ENCODE measurements at places on chromosomes 2 and 18.

DNA sequence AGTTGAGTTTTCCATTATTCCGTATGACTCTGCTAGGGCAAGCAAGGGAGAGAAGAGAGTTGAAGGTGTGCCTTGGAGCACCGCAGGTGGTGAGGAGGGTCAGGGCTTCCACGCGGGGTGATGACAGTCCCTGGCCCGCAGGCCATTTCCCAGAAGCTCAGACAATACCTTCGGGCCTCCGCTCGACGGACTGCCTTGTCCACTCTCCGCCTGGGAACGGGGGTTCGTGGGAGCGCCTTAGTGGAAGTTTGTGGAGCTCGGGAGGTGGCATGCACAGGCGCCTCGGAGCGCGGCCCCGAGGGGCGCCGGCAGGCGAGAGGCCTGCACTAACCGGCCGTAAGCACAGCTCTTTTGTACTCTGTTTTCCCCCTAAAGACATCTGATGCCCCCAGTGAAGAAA is 69.8 kb downstream of the ARHGEF33 start:
- no peak for DNase-seq

- peak; percentile 44 for DNase-seq
Measured at GRCh38 chr2:18883616-18884456, 294.5 kb upstream of the NT5C1B start.

GRCh38 chr2:174062934-174063333 is 97.8 kb upstream of the SP3 start:
- DNase-seq = no peak

DNA sequence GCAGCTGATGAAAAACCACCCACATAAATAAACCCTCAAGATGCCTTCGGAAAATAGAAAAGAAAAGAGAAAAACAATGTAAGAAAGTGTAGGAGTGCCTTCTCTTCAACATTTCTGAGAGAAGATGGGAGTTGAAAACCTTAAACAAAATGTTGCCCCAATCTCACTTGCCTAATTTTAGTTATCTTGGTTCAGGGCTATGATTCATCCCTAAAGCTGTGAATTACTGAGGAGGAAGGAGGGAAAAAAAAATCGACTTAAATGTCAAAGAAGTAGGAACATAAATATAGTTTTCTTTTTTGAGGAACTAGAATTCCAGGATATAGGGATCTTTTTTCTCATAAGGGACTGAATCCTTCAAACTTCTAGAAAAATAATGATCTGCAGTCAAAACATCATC is 360.3 kb downstream of the TGIF1 start:
- DNase-seq = no peak

DNA sequence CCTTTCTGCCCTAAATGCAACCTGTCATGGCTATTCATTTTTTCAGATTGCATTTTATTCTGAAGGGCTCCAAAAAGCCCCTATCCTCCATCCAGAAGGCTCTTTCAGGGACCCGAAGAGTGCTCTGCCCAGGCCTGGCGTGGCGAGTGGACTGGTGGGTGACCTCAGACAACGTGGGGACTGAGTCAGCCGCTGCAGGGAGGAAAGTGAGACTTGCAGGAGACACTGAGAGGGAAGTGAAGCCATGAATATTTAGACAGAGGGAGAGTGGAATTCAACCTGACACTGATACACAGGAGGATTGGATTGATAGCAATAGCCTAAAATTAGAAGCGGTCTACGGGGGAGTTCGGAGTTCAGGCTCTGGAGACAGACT is 63.6 kb upstream of the SIX2 start:
- DNase-seq = no peak

DNA sequence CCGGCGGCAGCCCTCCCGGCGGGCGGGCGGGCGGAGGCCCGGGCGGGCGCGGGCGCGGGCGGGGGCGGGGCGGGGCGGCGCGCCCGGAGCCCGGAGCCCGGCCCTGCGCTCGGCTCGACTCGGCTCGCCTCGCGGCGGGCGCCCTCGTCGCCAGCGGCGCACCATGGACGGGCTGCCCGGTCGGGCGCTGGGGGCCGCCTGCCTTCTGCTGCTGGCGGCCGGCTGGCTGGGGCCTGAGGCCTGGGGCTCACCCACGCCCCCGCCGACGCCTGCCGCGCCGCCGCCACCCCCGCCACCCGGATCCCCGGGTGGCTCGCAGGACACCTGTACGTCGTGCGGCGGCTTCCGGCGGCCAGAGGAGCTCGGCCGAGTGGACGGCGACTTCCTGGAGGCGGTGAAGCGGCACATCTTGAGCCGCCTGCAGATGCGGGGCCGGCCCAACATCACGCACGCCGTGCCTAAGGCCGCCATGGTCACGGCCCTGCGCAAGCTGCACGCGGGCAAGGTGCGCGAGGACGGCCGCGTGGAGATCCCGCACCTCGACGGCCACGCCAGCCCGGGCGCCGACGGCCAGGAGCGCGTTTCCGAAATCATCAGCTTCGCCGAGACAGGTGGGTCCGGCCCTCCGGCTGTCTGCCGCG is at the start of gene INHBB:
Gene INHBB, plus strand, starts transcription at position 111 of the 641 bp plus-strand sequence. Its CDS starts 53 bp downstream, at position 164.
- no peak for DNase-seq

DNA sequence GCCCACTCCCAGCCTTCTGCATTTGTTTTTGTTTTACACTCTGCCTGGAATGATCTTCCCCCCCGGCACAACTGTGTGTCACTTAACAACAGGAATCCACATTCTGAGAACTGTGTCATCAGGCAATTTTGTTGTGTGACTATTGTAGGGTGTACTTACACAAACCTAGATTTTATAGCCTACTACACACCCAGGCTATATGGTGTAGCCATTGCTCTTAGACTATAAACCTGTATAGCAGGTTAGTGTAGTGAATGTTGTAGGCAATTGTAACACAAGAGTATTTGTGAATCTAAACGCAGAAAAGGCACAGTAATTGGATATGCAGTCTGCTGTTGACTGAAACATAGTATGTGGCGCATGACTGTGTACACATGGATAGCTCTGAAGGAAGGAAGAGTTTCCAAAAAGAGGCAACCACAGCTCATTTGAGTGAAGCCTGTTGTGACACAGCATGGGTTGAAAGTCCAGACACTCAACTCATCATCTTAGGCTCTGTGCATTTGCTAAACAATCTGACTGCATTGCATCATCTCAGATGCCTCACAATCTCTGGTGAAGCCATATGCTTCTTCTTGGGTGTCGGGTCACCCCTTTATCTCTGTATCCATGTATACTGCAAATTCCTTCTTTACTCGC is 506.6 kb upstream of the SPHKAP start:
- no peak for DNase-seq

DNA sequence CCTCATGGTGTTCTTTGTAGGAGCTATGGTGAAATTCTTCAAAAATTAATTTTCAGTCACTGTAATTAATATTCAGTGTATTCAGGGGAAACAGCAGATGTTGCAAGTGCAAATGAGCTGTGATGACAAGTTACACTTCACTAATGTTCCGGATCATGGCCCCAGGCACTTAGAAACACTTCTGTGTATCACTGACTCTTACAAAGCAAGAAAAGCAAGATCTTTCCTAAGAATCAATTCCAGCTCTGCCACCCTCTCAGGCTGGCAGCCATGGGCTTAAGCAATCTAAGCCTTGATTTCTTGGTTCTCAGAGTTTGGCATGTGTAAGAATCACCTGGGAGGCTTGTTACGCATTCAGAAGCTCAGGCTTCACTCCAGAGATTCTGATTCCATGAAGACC is 78.0 kb downstream of the MARCHF4 start:
- no peak for DNase-seq

- DNase-seq = no peak
Measured at GRCh38 chr2:239146741-239147181, 254.1 kb downstream of the HDAC4 start.

- no peak for DNase-seq
Measured at GRCh38 chr2:114128263-114128662, 238.4 kb downstream of the ACTR3 start.

GRCh38 chr2:238898534-238899281 is 50.8 kb downstream of the TWIST2 start:
- no peak for DNase-seq

GRCh38 chr18:13563390-13563805 is 163.0 kb downstream of the FAM210A start:
- DNase-seq = peak; percentile 58

GRCh38 chr2:136342138-136342537 is 224.2 kb upstream of the CXCR4 start:
- DNase-seq = no peak

DNA sequence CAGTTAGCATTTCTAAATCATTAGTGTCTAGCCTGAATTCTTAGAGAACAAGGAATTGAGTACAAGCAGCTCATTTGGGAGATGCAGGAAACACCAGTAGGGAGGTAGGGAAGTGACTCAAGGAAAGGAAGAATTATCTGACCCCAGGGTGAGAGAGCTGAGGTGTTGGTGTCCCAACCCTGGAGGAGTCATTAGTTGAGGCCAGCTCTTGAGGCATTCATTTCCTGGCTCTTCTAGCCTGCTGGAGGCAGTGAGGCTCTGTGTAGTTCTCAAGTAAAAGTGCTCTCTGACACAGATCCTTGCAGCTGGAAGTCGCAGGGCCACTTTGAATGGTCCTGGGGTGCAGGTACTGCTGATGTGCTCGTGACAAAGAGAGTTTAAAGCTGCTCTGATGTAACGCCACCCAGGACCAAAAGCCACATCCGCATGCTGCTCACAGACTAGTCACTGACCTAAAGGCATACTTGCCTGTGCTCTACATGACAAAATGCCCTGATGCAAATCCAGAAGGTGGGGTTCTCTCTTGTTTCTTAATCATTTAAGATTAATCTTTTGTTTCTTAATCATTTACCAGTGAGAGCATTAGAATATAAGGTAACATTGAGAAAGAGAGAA is 299.5 kb upstream of the LYPD1 start:
- no peak for DNase-seq

DNA sequence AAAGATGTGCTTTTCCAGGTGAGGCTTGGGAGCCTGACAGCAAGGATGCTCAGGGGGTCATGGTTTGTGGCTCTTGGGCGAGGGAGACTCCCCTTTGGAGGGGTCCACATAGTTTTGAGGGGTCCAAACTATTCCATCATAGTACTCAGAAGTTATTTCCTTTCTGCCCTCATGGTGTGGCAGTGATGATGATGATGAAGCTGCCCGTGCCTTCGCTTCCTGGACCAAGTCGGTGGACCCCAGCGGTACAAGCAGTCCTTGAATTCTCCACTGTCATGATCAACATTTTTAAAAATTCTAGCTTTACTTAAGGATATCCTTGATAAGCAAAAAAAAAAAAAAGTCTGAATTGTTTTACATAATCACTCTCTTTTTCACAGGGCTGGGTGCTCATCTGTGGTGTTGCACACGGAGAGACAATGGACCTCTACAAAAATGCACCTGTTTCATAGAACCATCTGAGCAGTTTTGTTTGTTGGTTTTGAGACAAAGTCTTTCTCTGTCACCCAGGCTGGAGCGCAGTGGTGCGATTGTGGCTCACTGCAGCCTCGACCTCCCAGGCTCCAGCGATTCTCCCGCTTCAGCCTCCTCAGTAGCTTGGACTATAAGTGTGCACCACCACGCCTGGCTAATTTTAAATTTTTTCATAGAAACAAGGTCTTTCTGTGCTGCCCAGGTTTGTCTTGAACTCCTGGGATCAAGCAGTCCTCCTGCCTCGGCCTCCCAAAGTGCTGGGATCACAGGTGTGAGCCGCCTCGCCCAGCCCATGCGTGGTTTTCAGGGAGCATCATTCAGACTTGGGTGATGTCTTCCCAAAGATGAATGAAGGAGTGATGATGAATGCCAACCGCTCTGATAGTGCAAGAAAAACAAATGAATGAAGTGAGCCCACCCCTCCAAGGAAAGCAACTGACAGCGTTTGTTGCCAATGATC is 271.4 kb upstream of the HDAC4 start:
- DNase-seq = no peak

DNA sequence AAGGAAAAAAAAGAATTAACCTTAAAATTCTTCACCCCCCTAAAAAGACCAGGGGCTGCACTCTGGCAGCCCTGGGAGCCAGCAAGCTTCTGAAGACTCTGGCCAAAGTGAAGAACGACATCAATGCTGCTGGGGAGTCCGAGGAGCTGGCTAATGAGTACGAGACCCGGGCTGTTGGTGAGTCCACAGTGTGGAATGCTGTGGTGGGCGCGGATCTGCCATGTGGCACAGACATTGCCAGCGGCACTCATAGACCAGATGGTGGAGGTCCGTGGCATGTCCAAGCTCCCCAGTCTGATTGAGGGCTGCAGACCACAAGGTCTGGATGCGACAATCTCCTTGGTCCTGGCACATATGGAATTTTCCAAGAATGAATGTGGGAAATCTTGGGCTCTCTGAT is 47.4 kb downstream of the TRPM8 start:
- DNase-seq = no peak

DNA sequence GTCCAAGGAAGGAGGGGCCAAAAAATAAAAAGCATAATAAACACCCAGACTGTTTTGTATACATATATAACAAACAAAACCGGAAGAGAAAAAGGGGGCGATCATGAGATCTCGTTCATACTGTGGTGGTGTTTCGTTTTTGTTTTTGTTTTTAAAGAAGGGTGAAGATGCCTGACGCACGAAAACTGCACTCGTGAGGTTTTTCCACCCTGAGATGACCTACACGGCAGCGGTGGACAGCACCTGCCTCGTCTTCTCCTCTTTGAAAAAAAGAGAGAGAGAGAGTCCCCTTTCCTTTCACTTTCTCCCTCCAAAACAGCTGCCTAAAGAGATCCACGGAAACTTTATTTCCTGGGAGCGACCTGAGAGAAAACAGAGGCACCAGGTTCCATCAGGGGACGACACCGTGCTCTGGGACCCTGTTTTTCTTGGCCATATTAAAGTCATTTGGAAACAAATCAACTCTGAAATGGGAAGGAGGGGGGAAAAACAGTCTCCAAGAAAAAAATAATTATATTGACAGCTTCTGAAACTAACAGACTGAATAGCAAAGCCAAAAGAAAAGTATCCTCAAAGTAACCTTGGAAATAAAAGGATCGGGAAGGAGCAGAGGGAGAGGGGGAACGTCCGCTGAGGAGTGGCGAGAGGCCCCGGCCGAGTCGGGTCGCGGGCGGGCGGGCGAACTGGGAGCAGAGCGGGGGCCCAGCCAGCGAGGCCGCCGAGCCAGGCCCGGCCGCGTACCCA is 3.5 kb downstream of the POU3F3 start:
- no peak for DNase-seq

GRCh38 chr18:62717169-62717924 is 2.0 kb downstream of the PHLPP1 start:
- peak; percentile 60 for DNase-seq

- DNase-seq = peak; percentile 64
Measured at GRCh38 chr2:46954951-46955571, 39.5 kb upstream of the MCFD2 start.

DNA sequence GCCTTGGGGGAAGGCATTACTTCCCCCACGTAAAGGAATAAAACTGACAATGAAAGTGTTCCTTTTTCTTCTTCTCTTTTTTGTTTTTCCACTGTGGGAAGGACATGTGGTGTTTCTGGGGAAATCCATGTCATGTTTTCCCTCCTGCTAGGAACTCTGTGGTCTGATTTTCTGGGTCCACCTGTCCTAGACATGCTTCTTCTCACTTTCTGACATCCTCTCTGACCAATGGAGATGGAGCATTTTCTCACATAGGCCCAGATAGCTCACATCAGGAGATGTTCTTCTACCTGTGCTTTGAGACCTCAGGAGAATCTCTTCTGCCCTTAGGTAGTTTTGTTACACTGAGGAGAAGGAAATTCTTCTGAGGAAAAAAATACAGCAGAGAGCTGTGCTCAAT is 252.0 kb upstream of the SIX3 start:
- no peak for DNase-seq

GRCh38 chr2:120803764-120804335 is 68.2 kb downstream of the GLI2 start:
- DNase-seq = no peak

GRCh38 chr18:41096504-41096903 is 858.5 kb upstream of the PIK3C3 start:
- no peak for DNase-seq

- no peak for DNase-seq
Measured at GRCh38 chr18:25898965-25899364, 191.4 kb downstream of the SS18 start.

- no peak for DNase-seq
Measured at GRCh38 chr18:9068346-9068745, 34.2 kb upstream of the NDUFV2 start.

Data from body of pancreas (tissue), 4 donors.